Osteocyte (in vitro differentiated cells): ENCODE measurements at places on chromosomes 16 and 17.

GRCh38 chr17:60599220-60599619, 773 bp upstream of the PPM1D start:
- no peak for DNase-seq

DNA sequence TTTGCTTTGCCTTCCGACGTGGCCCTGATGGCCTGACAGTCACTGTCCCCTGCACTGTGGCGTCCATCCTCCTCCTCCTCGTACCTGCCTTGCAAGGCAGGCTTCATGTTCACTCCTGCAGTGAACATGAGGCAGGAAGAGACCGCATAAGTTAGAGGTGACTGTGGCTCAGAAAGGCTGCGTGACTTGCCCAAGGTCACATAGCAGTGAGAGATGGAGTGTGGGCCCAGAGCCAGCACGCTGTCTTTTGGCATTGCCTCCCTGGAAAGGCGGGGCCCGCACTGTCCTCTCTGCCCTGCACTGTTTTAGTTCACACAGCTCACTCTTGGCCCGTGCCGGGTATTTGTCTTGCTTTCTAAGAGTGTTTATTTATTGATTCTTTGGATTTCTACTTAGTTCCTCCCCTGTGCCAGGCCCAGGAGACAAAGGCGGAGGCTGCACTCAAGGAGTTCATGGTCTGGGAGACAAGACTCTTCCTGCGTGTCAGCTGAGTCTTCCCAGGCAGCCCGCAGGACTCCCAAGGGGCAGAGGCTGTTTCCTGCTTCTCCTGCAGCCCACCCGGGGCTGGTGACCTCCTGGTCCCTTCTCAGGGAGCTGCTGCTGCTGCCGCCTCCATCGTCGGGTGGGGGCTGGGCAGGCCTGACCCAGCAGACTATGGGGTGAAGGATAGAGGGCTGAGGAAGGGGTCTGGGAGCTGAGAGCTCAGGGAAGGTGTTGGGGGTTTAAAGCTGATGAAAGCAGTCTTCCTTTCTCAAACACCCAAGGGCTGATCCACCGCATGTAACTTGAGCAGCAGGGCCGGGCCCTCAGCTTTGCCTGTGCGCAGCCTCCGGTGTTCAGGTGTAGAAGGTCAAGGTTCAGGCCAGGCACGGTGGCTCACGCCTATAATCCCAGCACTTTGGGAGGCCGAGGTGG, 12.7 kb downstream of the CYGB start:
- DNase-seq, result no peak

DNA sequence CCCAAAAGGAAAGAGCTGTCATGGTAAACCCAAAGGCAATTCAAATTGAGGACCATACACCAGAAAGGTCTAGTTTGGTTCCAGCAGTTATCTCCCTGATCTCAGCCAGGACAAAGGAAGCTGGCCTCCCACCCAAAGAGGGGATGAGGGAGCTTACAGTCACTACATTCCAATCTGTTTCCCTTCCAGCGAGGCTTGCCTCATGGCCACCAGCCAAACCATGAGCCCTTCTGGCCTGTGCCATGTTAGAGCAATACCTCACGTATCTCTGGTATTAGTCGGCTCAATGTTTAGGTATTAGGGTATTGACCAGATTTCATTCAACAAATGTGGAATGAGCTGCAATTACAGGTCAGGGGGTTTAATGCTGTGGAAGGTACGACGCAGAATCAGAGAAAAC, 8.4 kb downstream of the NDUFAB1 start:
- DNase-seq, result no peak

GRCh38 chr17:65730711-65731169, 169.3 kb upstream of the AXIN2 start:
- DNase-seq, result no peak

DNA sequence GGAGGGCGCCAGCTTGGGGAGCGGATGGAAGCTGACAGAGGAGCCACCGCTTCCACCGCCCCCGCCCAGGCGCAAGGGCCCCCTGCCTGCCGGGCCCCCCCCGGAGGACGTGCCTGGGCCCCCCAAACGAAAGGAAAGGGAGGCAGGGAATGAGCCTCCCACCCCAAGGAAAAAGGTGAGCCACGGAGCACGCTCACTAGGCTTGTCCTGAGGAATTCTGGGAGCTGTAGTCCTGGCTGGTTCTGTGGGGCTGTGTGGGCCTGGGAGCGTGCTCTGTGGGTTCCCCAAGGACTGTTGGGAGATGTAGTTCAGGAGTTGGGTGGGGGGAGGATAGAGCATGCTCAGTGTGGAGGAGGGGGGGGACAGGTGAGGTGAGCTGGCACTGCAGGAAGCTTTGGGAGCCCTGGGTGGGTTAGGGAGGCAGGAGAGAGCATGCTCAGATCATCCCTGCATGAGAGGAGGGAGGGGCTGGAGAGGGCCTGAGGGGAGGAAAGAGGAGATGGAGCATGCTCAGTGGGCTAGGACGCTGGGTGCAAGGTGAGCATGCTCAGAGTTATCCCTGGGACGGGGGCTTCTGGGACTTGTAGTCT, 4.5 kb downstream of the FBXL19 start:
- DNase-seq, result no peak

- no peak for DNase-seq
Observed at GRCh38 chr16:56583351-56584168, 5.8 kb upstream of the MT3 start.

DNA sequence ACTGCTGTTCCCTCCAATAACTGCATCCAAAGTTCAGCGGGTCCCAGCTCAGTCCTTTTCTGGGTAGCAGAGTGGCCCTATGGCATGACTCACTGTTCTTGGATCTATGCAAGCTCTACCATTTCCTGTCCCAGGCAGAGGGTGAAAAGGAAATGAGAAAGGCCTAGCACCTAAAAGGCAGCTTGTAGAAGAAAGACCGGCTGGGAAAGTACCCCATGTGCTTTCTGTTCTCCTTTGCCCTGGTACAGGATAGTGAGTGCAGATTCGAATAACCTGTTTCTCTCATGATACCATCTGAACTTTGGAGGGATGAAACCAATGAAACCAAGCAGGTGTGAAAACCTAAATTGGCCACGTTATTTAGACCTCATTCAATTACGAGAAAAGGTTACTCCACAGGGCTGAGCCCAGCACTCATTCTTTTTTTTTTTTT, 12.7 kb upstream of the HASPIN start:
- no peak for DNase-seq

GRCh38 chr16:65004570-65004969, 117.3 kb downstream of the CDH11 start:
- DNase-seq, result no peak

GRCh38 chr17:601244-601925, 113.3 kb downstream of the VPS53 start:
- DNase-seq, result no peak

- no peak for DNase-seq
Observed at GRCh38 chr17:43880420-43880991, 26.8 kb downstream of the MPP2 start.

GRCh38 chr17:69669441-69670178, 255.1 kb downstream of the MAP2K6 start:
- no peak for DNase-seq

- peak; percentile 59 for DNase-seq
Observed at GRCh38 chr17:21523497-21524210, 147.5 kb downstream of the KCNJ12 start.

DNA sequence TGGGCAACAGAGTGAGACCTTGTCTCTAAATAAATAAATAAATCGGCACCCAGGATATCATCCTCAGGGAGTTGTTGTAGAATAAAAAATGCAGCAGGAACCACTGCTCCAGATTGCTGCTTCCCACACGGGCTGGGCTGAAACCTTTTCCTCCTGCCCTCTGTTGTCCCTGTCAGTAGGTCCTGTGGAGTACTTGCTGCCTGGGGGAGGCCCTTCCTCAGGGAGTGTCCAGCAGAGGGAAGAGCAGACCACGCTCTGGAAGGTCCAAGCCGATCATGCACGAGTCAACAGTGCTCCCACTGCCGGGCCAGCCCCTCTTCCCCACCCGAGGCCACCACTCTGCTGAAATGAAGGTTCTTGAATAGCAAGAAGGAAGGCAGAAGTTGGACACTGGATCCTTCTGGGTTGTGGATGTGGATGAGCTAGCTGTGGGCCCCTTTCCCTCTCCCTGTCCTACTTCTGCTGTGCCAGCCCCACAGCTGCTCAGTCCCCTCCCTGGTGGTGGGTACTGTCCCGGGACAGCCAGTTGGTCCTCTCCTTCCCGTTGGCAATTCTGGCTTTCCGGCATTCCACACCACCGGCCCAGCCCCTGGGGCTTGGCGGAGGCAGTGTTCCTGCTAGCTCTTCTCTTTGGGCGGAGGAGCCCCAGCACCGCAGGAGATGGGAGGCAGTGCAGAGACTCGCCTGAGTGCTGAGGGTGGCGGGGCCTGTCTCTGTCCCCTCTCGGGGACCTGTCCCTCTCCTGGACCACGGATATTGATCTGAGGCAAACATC, 10.8 kb downstream of the CDK5R1 start:
- DNase-seq, result no peak

DNA sequence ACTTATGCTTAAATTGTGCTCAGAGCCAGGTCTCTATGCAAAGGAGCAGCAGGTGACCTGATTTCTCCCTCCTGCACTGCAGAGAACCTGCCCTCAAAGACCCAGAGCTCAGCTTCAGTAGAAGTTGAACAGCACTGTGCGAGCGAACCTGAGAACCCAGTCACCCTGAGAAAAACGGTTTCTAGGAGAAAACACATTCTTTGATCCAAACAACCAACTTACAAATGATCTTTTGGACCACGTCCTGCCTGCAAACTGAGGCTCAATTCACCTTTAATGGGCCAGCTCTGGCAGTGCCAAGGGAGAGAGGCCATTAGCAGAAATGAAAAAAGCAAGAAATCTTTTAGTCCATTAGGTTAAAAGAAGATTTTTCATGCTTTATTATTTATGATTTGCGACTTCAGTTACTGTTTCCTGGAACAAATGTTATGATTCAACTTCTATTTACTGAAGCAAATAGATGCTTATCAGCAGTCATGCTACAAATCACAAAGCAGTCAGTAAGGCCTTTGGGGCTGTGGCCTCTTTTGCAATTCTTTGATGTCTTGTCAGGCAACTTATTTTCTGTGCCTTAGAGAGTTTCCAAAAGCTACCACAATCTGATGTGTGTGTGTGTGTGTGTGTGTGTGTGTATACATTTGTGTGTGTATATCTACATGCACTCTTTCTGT, 65.7 kb upstream of the LRRC37A3 start:
- peak; percentile 49 for DNase-seq

DNA sequence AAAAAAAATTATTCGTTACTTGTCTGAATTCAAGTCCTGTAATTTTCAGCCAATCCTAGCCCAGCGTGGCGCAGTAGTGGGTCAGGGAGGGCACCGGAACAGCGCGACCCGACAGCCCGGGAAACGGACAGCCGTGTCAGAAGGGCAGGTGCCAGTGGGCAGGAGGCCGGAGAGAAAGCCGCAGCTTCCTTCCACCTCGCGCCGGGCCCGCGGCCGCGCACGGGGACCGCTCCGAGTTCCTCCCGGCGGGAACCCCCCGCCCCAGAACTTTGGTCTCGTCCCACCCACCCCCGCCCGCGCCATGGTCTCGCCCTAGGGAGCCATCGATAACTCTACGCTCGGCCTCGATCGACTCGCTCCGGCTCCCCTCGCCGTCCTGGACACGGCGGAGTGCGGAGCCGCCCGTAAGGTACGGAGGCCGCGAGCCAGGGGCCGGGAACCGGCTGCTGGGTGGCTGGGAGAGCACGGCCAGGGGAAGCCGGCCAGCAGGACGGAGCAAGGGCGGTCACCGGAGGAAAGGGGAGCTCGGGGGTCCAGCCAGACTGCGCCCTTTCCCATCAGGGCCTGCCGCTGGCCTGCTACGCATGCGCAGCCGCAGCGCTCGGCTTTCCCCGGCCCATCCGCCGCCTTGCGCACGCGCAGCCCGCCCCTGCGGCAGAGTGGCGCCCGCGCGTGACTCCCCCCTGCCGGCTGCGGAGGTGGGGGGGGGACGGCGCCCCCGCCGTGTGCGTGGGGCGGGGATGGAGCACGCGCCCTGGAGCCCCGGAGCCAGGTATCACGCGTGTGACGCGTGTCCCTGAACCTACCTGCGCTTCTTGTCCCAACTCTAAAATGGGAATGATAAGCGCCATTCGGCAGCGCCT, at the start of gene MLST8:
TSS of gene MLST8 (plus strand) at position 351 of the 863 bp plus-strand sequence. CDS start 632 bp downstream, outside the sequence.
- DNase-seq, result peak; percentile 96

DNA sequence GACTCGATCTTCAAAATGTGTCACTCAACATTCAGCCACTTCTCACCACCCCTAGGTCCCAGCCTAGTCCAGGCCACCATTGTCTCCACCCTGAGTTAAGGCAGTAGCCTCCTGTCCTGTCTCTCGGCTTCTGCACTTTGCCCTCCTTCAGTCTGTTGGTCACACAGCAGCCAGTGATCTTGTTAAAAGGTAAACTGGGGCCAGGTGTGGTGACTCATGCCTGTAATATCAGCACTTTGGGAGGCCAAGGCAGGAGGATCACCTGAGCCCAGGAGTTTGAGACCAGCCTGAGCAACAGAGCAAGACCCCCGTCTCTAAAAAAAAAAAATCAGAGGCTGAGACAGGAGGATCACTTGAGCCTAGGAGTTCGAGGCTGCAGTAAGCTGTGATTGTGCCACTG, 25.8 kb downstream of the WWP2 start:
- no peak for DNase-seq

DNA sequence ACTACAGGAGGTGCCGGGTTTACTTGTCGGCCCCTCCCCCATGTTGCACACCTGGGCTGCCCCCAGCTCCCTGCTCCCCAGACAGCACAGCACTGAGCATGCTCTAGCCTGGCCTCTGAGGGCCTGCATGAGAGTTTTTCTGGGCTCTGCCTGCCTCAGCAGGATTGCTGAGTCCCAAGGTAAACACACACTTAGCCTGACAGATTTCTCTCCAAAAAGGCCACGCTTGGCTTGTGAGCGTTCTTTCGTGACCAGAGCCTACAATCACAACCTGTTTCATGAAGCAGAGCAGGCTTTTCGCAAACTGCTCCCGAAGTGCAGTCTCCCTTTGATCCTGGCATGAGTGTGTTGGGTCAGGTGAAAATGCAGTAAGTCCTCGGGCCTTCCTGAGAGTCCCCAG, 9.8 kb upstream of the CD300E start:
- DNase-seq, result no peak

DNA sequence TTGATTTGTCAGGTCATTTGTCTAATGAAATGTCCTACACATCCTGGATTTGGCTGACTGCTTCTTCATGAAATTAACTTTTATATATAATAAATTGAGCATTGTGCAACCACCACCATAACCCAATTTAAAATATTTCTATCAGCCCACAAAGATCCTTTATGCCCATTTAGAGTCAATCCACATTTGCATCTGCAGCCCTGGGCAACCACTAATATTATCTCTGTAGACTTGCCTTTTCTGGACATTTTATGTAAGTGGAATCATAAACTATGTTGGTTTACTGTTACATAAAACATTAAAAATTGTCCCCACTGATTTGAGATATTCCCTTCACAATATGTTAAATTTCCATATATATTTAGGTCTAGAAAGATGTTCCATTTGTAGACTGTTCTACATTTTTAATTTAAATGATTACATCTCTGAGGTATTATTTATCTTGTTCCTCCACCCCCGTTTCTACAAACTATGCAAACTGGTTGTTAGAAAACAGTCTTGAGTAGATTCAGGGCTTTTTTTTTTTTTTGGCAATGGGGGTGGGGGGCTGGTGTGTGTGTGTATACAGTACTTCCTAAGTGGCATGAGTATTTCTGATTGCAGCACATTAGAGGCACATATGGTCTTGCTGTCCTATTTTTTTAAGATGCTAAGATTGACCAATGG, 16.7 kb downstream of the RFWD3 start:
- DNase-seq, result no peak
